Caco-2 (cell line): ENCODE measurements at places on chromosomes 7 and 10.

DNA sequence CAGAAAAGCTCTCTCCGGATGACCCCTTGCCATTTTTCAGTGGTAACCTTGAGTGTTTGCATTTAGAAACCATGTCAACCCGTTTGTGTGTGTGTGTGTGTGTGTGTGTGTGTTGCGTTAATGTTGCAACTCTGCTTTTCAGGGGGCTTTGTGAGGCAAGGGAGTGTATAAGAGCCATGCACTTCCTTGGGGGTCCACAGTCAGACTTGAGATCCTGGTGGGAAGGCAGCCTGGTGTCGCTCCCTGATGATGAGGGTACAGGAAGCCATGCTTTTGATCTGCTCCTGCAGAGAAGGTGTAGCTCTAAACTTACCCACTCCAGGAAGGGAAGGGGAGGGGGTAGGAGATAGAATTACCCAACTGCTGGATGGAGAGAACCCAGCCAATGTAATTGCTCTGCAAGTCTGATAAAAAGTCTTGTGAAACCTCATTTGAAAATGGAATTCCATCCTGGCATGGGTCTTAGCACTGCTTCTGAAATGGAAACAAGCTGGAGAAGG is 10.7 kb downstream of the GRK5 start:
- no peak for DNase-seq

- DNase-seq = peak; percentile 10
Observed at GRCh38 chr7:64879800-64880199, 23.3 kb upstream of the ZNF273 start.

DNA sequence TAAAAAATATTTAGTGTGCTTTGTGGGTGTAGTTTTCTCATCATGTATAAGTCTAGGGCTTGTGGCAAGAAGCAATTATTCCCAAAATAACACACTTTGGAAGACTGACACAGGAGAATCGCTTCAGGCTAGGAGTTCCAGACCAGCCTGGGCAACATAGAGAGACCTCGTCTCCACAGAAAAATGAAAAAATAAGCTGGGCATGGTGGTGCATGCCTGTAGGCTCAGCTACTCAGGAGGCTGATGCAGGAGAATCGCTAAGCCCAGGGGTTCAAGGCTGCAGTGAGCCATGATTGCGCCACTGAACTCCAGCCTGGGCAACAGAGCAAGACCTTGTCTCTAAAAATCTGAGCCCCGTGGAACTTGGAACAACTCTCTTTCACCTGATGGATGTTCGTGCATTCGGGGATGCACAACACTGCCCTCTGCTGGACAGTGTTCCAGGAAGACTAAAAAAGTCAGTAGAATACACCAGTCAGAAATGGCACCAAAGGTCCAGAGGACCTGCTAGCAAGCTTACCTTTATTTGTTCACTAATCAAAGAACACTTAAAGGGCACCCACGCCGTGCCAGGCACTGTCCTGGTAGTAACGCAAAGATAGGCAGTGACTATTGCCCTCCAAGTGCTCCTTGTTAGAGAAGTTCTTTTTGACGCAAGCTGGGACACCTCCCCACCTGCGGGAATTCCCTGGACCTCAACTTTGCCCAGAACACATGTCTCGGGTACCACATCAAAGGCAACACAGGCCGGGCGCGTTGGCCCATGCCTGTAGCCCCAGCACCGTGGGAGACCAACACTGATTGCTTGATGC is 81.9 kb upstream of the CALN1 start:
- DNase-seq = peak; percentile 68

DNA sequence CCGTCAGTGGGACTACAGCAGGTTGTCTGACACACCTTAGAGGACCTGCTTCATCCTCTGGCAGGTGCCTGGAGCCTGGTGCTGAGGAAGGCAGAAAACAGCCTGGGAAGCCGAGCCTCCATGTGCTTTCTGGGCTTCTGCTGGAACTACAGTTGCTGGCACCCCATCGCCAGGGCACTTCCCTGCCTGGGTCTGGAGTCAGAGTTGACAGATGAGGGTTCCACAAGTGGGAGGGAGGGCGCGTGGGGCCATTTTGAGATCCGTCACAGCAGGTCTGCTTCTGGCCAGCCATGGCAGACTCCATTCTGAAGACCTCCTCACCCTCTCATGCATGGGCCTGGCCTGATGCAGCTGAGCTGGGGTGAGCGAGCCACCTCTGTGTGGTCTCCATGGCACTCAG is 33.2 kb upstream of the TCERG1L start:
- no peak for DNase-seq

- peak; percentile 30 for DNase-seq
Observed at GRCh38 chr7:712381-713138, 13.9 kb upstream of the DNAAF5 start.

- DNase-seq = no peak
Observed at GRCh38 chr10:45422866-45423659, 49.0 kb downstream of the ALOX5 start.

GRCh38 chr7:45294559-45294958 is 137.0 kb downstream of the RAMP3 start:
- no peak for DNase-seq

DNA sequence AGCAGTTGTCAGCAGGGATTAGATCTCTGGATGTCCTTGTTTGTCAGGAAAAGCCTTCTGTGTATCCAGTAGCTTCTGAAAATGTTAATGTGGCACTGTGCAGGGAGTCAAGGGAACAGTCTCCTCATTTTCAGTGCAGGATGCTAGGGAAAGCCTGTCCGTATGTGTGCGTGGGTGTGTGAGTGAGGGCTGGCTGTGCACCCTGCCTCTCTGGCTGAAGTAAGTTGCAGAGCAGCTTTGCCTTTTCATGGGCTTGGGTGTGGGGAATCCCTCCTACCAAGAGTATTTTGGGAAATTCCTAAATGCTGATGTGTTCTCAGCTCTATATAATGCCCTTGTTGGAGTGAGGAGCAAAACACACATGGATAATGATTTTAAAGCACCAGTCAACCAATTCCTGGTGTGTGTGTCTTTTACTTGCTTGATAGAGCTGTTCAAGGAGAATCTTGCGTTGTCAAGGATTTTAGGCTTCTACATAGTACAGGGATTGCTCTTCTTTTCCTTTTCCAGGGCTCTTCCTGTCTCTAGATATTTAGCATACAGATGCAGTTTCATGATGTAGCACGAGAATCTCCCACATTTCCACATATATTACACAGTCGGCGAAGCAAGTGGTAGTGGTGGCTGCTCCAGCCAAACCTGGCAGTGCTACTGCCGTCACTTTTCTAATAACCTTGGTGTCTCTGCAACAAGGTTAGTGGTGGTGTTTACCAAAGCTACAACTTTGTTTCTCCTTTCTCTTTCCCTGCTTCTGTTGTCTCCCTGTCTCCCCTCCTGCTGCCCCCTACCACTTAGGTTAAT is 92.8 kb downstream of the MCU start:
- peak; percentile 51 for DNase-seq

DNA sequence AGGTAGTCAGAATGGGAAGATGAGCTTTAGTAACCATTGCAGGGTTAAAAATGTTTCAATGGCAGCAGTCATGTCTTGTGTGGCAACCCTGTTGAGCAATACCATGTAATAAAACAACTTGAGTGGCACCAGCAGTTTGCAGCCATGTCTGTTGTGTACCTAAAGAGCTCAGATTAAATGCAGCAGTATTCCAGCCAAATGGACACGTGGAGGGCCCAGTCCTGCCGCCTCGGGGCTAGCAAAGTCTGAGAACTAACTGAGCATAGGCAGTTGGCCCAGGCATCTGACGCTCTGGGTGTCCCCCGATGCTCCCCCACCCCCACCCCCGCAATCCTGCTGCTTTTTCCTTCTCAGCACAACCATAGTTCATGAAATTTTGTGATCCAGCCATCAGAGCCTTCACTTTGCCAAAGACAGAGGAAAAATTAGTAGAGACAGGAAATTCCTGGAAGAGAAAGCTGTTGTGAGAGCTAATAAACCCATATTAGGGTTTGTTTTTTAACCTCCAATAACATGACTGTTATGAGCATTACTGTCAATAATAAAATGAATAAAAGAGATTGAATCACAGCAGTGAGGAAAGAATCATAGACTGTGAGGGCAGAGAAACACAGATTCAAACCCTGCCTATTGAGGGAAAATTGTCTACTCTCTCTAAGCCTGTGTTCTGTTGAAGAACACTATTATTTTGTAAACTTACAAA is 220.6 kb upstream of the RHOBTB1 start:
- DNase-seq = no peak

DNA sequence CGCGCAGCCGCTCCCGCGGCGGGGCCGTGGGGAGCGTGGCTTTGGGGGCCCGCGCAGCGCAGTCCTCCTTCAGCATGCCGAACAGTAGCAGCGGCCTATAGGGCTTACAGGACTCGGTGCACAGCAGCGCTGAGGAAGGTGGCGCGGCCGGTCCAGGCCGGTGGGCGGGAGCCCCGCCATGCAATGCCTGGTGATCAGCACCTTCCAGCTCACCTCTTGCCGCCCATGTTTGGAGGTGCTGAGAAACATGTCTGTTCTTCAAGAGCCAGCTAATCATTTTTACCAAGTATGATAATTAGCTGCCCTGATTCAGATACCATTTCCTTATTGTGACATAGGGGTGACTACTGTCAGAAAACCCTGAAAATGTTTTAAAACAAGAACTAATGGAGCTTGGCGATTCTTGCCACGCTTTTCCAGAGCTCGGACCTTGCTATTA is 33.5 kb upstream of the SFTPD start:
- DNase-seq = no peak

DNA sequence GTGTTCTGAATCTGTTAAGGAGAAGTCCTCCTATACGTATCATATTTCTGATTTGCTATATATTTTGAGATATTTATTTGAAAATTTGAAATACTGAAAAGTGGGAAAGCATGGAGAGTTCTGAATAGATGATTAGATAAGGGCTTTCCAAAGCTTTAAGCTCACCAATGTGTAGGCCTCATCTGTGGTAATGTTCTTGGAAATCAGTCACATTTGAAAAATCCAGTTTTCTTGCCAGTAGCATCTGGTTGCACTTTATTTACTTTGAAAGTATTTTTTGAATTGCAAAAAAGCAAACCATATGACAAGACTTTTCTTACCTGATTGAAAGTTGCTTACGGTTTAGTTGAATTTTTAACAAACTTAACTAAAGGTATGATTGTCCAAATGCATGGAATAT is 21.7 kb downstream of the ADD3 start:
- no peak for DNase-seq

DNA sequence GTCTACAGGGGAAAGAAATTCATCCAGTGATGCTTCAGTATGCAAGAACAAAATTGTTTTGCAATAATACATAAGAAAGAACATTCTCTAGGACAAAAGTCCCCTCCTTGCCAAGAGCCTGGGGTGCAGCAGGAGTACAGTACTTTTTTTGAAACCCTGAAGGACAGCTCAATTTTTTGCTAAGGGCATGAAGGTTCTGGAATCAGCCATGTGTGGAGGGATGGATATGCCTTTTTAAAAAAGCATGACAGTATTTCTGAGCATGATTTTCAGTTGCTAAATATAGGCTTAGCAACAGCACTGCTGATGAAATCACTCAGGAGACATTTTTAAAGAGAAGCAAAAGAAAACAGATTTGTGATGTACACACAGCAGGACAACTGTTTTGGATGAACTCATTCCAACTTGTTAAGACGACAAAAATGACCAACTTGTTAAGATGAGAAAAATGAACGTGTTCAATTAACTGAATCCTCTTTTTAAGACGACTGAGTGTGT is 39.3 kb downstream of the HBP1 start:
- no peak for DNase-seq

- DNase-seq = no peak
Observed at GRCh38 chr10:74282848-74283210, 131.8 kb downstream of the ADK start.

DNA sequence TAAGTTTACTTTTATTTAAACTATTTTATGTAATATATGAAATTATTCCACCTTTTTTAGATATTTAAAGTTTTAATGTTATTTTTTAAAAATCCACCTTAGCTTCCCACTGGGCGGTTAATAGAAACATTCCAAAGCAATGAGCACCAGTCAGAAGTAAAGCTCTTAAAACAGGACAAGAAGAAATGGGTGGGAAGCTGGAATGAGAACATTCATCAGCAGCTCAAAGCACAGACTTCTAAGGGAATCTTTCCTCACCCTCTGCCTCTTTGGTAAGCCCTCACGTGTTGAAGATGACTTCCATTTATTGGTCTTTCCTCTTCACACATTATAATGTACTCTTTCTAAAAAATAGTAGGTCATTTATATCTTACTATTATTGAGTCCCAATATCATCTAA is 3.1 kb downstream of the AGMO start:
- no peak for DNase-seq

DNA sequence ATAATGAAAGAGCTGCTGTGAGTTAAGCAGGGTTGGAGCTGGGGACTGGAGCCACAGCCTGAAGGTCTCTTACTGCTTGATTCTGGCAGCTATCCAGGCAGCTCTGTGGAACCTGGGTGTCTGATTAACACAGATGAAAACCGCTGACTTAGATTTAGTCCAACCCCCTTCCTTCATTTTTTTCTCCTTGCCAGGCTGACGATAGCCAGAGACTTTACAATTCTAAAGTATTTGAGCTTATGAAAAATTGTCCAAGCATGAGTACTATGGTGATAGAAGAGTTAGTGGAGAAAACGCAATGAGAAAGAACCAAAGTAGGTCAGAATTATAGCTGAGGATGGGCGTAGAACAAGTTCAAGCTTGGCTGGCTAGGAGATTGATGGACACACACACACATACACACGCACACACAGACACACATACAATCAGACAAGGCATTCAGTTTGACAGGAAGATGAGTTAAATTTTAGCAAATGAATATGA is 13.5 kb upstream of the GPR85 start:
- DNase-seq = no peak

- DNase-seq = no peak
Observed at GRCh38 chr7:69817841-69818635, 219.8 kb downstream of the AUTS2 start.

- no peak for DNase-seq
Observed at GRCh38 chr7:50327443-50327842, 22.9 kb downstream of the IKZF1 start.

GRCh38 chr7:7446616-7447015 is 89.1 kb downstream of the COL28A1 start:
- DNase-seq = no peak

DNA sequence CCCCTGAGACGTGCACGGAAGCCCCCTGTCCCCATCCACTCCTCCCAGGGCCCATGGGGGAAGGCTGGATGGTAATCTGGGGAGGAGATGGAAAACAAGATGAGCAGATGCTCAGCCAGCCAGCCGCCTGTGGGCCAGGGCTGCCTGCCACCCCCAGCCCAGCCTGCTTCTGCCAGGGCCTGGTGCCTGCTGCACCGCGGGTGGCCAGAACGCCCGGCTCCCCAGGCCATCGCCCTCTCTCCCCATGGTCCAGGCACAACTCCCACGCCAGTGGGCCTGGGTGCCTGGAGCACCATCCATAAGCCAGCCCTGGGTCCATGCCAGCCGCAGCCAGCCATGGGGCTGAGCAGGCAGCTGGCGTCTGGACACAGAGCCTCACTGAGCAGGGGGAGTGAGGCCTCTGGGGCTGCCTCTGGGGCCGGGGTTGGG is 57.2 kb upstream of the ELN start:
- DNase-seq = no peak

- no peak for DNase-seq
Observed at GRCh38 chr10:43980715-43981114, 332.0 kb upstream of the ZNF32 start.
